ENCODE measurements at places on chromosomes 1 and 21.

DNA sequence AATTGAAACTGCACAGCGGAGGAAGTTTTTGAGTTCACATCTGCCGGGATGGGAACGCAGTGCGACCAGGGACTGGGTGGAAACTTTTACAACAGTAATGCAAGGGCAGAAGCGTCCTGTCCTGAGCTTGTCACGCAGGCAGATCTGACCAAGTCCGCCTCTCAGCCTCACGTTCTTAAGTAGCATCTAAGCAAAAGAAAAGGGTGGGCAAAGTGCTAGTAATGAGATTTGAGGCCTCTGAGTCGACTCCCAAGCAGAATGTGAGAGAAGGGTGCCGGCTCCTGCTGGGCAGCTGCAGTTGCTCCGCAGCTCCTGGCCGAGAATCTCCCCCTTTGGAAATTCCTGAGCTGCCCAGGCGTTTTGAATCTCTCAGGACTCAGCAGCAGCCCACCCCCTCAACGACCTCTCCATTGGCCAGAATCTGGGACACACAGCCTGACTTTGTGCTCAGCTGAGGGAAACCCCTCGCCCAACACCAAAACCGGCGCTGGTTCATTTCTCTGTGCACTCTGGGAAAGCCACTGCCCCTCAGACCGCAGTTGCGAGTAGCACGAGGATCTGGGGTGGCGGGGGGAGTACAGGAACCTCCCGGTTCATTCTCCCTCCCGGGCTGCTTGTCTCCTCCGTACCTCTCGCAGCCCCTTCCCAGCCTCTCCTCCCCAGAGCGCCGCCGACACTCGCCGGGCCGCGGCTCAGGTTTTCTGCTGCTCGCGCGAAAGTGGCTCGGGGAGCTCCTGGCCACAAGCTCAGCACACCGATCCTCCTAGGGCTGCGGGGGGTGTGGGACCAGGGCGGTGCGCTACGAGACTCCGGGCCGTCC is 913 bp upstream of the S1PR1 start:
- no peak for DNase-seq

DNA sequence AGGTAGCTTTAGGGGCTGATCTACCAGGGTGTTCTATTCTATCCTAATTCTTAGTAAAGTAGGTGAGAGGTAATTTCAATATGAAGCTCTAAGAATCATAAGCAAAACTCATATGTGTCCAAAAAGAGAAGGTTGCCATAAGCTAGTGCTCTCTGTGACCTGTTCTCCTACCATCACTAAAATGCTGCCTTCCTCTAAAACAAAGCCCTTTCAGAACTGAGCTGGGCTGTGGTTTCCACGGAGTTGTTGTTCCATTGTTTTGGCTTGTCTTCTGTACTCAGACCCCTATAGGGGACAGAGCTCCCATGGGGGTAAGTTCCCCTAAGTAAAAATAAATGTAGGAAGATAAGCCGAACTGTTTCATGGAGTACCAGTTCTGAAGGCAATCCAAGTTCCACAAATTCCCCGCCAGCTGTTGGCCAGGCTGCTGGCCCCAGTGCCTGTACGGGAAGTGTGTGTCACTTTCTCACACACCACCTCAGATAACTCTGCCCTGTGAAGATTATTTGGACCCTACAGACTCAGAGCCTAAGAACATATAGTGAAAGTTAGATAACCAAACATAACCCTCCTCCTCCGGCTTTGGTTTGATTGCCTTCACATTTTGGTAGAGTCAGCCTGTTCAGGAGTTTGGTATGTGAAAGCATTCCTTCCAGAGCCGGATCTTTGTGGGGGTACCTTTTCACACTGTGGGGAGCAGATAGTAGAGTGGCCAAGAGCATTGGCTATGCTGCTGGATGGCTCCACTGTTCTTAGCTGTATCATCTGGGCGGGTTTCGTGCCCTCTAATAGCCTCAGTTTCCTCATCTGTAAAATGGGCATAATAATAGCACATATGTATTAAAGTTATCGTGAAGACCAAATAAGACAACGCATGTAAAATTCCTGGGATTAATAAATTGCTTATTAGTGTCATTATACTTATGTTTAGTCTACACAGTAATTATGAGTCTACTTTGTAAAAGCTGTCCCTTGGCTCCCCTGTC is 10.8 kb downstream of the DPT start:
- DNase-seq = no peak

- no peak for DNase-seq
Observed at GRCh38 chr1:246708166-246708565, 16.0 kb upstream of the SCCPDH start.

- no peak for DNase-seq
Observed at GRCh38 chr1:51488372-51489050, 30.6 kb downstream of the EPS15 start.

DNA sequence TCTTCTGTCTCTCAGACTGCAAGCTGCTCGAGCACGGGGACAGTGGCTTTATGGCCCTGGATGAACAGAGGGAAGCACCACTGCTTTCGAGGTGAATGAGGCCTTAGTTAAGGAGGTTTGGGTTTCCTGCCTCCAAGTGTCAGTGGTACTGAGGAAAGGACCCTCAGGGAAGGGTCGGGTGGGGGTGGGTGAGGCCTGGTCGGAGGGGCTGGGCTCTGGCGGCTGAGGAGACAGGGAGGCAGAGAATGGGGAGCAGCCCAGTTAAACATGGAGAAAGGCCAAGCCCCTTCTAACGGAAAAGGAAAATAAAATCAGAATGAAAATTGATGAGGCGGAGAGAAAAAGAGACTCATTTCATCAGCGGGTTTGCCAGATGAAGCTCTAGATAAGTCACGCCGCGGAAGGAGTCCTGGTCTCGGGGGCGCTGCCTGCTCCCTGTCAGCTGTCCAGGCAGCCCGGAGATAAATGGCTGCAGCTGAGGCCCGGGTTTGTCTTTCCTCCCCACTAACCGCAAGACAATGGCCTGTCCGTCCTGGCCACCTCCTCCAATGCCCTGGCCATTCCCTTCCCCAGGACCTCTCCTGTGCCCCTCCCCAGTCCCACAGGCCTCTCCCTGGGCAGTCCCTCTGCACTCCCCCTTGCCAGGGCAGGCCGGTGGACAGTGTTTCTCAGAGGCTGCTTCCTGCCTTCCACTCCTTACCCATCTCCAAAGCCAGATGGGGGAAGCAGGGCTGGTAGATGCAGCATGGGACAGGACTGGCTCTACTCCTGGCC is 55.2 kb downstream of the LRRN2 start:
- no peak for DNase-seq

- DNase-seq = no peak
Observed at GRCh38 chr1:202049129-202049528, 38.7 kb downstream of the ELF3 start.

- DNase-seq = no peak
Observed at GRCh38 chr1:109095631-109096030, 5.1 kb downstream of the TMEM167B start.

- DNase-seq = no peak
Observed at GRCh38 chr1:170539154-170539553, 7.2 kb downstream of the GORAB start.

- no peak for DNase-seq
Observed at GRCh38 chr21:44337941-44338895, 972 bp downstream of the CFAP410 start.

DNA sequence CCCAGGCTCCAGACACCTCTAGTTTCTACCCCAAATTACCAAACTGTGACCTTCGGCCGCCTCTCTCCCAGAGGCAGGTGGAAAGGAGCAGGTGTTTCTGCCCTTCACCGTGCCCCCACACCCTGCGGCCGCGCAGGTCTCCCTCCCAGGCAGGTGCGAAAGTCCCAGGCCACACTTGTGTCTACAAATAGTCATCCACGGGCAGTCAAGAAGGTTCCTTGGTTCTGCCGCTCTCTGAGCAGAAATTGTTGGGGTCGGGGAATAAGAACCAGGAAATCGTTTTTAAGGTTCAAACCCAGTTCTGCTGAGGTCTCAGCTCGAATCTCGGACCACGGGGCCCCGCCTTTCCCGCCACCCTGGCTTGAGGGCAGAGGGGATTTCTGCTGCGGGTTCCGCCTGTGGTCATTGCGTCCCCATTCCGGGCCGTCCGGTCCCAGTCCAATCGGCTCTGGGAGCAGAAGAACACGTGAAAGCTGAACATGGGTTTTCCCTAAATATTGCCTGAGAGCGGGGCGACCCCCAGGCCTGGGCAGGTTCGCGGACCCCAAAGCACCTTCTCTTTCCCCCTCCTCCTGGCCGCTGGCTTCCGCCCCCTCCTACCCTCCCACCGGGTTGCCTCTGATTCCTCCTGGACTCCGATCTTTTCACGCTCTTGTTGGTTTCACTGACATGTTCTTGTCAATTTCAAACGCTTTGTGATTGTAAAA is 1.2 kb upstream of the ATF3 start:
- no peak for DNase-seq

DNA sequence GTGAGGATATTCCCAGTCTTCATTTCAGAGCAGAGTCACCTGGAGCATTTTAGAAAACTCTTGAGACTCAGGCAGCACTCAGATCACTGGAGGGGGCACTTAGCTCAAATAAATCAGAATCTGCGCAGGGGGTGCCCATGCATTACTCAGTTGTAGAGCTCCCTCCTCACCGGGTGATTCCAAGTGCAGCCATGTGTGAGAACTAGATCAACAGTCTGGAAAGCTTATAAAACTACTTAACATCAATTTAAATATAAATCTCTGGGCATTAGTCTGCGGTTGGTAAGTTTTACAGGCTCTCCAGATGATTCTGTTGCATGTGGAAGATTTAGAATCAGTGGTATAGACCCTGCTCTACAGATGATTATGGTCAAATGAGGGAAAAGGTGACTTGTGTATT is 128.6 kb downstream of the ST6GALNAC3 start:
- peak; percentile 77 for DNase-seq

- DNase-seq = no peak
Observed at GRCh38 chr1:207007352-207008033, 25.1 kb downstream of the C1orf116 start.

DNA sequence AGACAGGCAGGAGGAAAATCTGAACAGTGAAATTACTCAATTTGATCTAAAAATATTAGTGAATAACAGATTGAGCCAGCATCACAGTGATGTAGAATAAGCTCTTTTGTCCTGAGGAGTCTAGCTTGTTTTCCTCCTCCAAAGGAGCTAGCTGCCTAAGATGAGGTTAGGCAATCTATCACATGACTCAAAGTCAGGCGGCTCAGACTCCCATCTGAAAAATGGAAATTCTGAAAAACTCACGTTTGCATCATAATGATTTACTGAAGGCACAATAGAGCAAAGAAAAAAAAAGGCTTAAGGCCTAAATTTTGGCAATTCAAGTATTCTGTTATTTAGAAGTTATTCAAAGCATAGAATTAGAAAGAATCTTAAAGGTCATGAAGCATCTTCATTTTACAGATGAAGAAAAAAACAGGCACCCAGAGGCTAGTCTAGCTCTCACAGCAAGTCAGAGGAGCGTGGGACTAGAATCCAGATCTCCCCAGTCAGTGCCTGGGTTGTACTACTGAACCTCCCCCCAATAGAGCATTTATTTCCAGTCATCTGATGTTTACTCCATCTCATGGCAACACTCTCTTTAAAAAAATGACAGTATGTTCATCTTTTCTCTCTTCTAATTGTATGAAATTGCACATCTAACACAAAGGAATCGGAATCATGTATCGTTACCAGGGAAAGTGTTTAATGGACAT is 62.5 kb upstream of the ATF3 start:
- no peak for DNase-seq

- no peak for DNase-seq
Observed at GRCh38 chr1:17949511-17949910, 158.1 kb upstream of the IGSF21 start.

- DNase-seq = no peak
Observed at GRCh38 chr1:9603307-9603706, 14.6 kb downstream of the TMEM201 start.

DNA sequence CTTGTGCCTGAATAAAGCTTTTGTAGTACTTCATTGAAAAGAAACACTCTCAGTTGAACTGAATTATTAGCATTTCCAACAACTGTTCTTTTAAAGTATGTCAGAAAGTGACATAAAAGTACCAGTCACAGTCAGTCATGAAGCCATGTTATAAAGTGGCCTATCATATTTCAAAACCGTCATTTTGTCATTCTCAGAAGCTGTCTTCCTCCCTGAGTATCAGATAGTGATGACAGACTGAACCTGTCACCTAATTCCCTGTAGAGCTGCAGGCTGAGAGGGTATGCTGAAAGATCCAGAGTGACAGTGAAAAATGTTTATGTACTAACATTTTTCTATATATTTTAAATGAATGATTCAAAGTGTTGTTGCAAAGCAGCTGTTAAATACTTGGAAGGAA is 1121.7 kb upstream of the PRMT6 start:
- DNase-seq = no peak

DNA sequence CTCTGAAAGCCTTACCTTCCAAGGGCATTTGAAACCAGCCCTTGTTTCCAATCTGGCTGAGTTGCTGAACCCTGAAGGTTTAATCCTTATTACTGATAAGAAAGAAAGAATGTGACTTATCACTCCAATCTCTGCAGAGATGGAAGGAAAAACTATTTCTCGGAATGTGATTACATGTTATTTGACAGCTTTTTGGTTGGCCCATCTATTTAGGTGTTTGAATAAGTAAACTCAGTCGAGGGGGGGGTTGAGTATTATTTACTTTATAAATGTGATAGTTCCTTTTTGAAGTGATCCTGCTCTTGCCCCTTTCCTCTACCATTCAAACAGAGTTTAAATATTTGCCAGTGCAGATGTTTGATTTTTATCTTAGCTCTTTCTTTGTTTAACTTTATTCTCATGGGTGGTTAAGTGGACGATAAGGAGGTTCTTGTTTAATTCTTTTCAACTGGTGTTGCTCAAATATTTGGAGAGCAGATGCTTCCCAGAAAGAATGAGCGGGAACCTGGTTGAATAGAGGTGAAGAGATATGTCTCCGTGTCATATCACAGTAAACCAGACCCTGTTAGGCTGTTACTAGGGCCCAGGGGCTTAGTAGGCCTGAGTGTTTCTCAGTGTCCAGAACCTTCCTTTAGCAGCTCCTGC is 126.1 kb downstream of the CACHD1 start:
- no peak for DNase-seq

Measured in NCI-H187 (cell line).